Dorsolateral prefrontal cortex (tissue), 122 donors: ENCODE measurements at places on chromosomes 1 and 21. TPM values are rescaled to one million over a fixed set of nuclear protein-coding genes. Genes with fewer than 3 reads are reported as not detected.

The PYHIN1 gene
- total RNA-seq, result 0.98 TPM

The DARS2 gene
- 9.5 TPM for total RNA-seq

The FCGR3A gene
- 72.8 TPM for total RNA-seq

The PRR9 gene
- not detected for total RNA-seq

The FYB2 gene
- 0.86 TPM for total RNA-seq
